WERI-Rb-1 (cell line): ENCODE measurements at places on chromosomes 6 and 20.

GRCh38 chr20:717832-718231 lies 42.2 kb upstream of the SCRT2 start:
- no peak for DNase-seq

DNA sequence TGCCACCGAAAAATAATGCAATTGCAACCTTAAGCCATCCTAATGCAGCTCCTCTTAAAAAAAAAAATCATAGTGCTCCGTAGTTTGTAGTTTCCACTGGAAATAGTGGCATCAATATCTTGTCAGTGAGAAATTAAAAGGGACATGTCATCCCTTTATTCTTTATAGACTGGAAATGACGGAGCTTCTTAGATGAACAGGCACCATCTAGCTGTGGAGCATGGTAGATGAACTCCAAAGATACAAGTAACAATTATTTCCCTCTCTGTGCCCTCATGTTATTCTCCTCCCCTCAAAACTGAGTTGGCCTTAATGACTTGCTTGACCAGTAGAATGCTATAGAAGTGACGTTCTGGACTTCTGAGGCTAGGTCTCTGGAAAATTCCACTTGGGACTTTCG lies 268.1 kb upstream of the SPTLC3 start:
- no peak for DNase-seq

DNA sequence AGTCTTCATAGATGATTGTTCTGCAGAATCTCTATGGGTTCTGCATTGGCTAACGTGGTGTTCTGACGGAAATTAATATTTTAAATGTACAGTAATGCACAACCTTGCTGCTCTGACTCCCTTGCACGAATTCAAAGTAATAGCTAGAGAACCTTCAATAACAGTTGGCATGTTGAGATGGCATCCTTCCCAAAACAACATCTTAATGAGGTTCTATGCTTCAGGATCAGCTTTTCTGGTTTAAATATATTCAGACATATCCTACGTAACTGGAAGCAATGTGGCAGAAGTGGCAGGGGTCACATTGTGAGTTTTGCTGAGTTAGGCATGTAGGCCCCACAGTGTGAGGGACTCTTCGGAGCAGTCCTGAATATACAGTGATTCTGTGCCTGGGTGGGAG lies 25.7 kb downstream of the DSE start:
- no peak for DNase-seq

GRCh38 chr6:16729744-16730143 lies 31.5 kb downstream of the ATXN1 start:
- no peak for DNase-seq

- DNase-seq: peak; percentile 56
These were observed 34.0 kb downstream of the ELOVL4 start for GRCh38 chr6:79913369-79913768.

GRCh38 chr20:14491436-14491835 lies 154.0 kb upstream of the FLRT3 start:
- no peak for DNase-seq

DNA sequence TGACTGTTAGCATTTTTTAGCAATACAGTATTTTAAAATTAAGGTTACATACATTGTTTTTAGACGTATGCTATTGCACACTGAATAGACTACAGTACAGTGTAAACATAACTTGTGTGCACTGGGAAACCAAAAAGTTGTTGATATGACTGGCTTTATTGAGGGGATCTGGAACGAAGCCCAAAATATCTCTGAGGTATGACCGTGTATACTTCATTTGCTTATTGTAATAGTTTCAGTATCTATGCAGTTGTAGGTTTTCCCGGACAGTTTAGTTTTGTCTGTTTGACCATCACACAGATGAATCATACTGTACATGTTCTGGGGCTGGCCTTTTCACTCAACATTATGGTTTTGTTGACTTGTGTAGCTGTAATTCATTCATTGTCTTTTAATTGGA lies 6.9 kb upstream of the ZBTB12 start:
- no peak for DNase-seq

- DNase-seq: no peak
These were observed 9.0 kb downstream of the ADA start for GRCh38 chr20:44642203-44643153.

DNA sequence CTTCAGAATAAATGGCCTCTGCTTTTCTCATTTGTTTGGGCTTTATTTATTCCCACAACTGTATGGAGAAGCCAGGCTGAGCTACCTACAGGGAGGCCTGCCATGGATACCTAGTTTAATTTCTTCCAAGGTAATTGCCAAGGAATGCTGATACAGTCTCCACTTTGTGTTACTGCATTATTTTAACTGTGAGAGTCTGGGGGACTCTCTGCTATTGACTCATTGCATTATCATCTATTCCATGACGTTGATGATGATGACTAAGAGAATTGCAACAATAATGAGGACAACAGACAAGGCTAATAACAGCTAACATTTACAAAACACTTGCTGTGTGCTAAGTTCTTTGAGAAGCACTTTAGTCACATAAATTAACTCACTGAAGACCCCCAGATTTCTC lies 88.3 kb upstream of the COL21A1 start:
- DNase-seq: no peak

GRCh38 chr20:46631212-46631869 lies 19.9 kb downstream of the SLC13A3 start:
- peak; percentile 70 for DNase-seq
